Esophagus squamous epithelium (tissue), 5 donors: ENCODE measurements at places on chromosomes 2 and 18. TPM values are rescaled to one million over a fixed set of nuclear protein-coding genes. Genes with fewer than 3 reads are reported as not detected.

- H3K27ac ChIP-seq, result peak overlapping the region; percentile 86
- H3K27me3 ChIP-seq, result no peaks in the 10 kb centered on the region
- DNase-seq, result peak; percentile 19
- no peaks in the 10 kb centered on the region for H3K36me3 ChIP-seq
Measured at GRCh38 chr18:35267161-35267651, 22.8 kb downstream of the ZSCAN30 start.

- H3K4me1 ChIP-seq, result no peaks in the 10 kb centered on the region
- H3K36me3 ChIP-seq, result no peaks in the 10 kb centered on the region
- no peak overlapping the region for H3K27ac ChIP-seq
- H3K4me3 ChIP-seq, result no peak overlapping the region
- DNase-seq, result no peak
- no peaks in the 10 kb centered on the region for H3K27me3 ChIP-seq
Measured at GRCh38 chr2:215270118-215270451, 41.8 kb upstream of the ATIC start.

DNA sequence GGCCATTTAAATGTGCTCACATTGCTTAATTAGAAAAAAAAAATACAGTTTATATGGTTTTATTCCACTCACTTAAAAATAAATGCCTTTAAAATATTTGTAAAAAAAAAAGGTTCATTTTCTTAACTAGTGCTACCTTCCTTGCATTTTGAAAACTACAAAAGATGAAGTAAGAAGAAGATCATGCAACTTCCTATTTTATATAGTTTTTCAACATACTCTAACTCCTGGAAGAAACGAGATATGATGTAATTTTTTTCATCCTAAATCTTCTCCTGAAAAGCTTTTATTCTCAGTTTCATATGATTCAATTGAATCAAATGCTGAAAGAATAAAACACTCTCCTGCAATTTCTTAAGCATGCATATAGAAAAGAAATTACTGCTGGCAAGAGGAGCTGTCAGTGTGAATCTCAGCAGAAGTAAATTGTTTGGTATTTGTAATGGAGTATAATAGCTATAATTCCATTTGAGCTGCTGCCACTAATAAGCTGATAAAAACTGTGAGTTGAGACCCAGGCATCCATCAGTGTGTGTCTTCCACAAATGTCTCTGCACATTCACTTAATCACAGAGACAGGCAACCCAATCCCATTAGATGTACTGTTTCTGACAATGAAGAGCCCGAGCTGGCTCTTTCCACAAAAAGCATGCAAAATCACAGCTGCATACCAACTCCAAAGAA lies 3.7 kb downstream of the FTCDNL1 start:
- H3K27ac ChIP-seq, result no peak overlapping the region
- DNase-seq, result no peak
- H3K27me3 ChIP-seq, result peaks cover 4% of the 10 kb centered on the region
- H3K4me3 ChIP-seq, result no peak overlapping the region

DNA sequence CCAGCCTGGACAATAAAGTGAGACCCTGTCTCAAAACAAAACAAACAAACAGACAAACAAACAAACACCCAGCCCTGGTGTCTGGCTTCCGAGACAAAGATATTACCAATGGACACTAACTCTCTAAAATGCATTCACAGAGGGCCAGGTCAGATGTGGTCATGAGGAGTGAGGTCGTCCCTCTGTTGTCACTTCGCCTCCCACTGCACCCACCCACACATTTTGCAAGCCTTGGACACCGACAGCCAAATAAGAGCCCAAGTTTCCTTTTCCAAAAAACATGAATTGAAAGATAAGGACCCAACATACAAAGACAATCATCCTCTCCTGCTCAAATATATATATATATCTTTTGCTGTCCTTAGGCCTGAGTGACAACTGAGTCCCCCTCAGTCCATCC lies 319.9 kb downstream of the TSN start:
- no peaks in the 10 kb centered on the region for H3K27me3 ChIP-seq
- H3K4me3 ChIP-seq, result no peak overlapping the region
- DNase-seq, result no peak
- H3K36me3 ChIP-seq, result no peaks in the 10 kb centered on the region

- no peaks in the 10 kb centered on the region for H3K36me3 ChIP-seq
- no peak overlapping the region for H3K27ac ChIP-seq
- H3K4me3 ChIP-seq, result no peak overlapping the region
- peaks cover 8% of the 10 kb centered on the region for H3K4me1 ChIP-seq
Measured at GRCh38 chr2:28049899-28050298, 159.4 kb downstream of the BABAM2 start.

DNA sequence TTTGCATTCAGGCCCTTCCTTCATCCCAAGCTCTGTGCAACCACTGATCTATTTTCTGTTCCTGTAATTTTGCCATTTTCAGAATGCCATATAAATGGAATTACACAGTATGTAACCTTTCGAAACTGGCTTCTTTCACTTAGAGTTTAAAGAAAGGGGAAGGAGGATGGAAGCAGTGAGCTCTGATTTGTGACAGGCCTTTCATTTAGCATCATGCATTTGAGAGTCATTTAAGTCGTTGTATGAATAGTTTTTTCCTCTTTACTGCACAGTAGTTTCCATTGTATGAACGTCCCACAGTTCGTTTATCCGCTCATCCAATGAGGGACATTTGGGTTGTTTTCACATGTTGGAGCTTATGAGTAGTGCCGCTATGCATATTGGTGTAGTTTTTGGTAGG lies 67.0 kb downstream of the LBH start:
- H3K27me3 ChIP-seq, result no peaks in the 10 kb centered on the region
- H3K36me3 ChIP-seq, result no peaks in the 10 kb centered on the region
- peaks cover 23% of the 10 kb centered on the region for H3K4me1 ChIP-seq
- DNase-seq, result no peak
- H3K27ac ChIP-seq, result no peak overlapping the region

- no peaks in the 10 kb centered on the region for H3K27me3 ChIP-seq
- H3K36me3 ChIP-seq, result no peaks in the 10 kb centered on the region
- H3K4me1 ChIP-seq, result no peaks in the 10 kb centered on the region
- DNase-seq, result no peak
- no peak overlapping the region for H3K4me3 ChIP-seq
Measured at GRCh38 chr2:158385646-158386045, 70.9 kb downstream of the CCDC148 start.

DNA sequence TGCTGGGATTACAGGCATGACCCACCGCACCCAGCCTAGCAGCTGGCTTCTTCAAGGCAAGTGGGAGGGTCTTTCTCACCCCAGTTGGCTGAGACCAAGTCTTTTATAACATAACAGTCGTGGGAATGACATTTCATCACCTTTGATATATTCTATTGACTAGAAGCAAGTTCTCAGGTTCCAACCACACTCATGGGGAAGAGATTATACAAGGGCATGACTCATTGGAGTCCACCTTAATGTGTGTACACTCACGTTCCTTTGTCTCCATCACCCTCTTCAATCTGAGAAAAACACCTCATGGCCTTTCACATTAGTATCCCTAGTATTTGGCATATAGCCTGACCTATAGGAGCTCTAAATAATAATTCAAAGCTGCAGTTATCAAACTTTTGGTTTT lies 2.8 kb upstream of the BBS5 start:
- peaks cover 10% of the 10 kb centered on the region for H3K4me1 ChIP-seq
- no peak overlapping the region for H3K27ac ChIP-seq
- no peak overlapping the region for H3K4me3 ChIP-seq
- H3K27me3 ChIP-seq, result no peaks in the 10 kb centered on the region
- no peaks in the 10 kb centered on the region for H3K36me3 ChIP-seq

- no peak for DNase-seq
- H3K27ac ChIP-seq, result no peak overlapping the region
- no peak overlapping the region for H3K4me3 ChIP-seq
- no peaks in the 10 kb centered on the region for H3K27me3 ChIP-seq
- no peaks in the 10 kb centered on the region for H3K4me1 ChIP-seq
- no peaks in the 10 kb centered on the region for H3K36me3 ChIP-seq
Measured at GRCh38 chr18:38996056-38996455, 1430.5 kb upstream of the CELF4 start.

GRCh38 chr2:148561389-148561788 lies 83.2 kb upstream of the EPC2 start:
- no peaks in the 10 kb centered on the region for H3K4me1 ChIP-seq
- H3K4me3 ChIP-seq, result no peak overlapping the region
- H3K27me3 ChIP-seq, result no peaks in the 10 kb centered on the region
- H3K36me3 ChIP-seq, result no peaks in the 10 kb centered on the region
- H3K27ac ChIP-seq, result no peak overlapping the region
- no peak for DNase-seq

GRCh38 chr2:237535385-237536082 lies 30.8 kb upstream of the PRLH start:
- H3K27ac ChIP-seq, result no peak overlapping the region
- no peak for DNase-seq
- no peaks in the 10 kb centered on the region for H3K27me3 ChIP-seq
- peaks cover 7% of the 10 kb centered on the region for H3K4me1 ChIP-seq
- H3K4me3 ChIP-seq, result no peak overlapping the region

- no peak overlapping the region for H3K4me3 ChIP-seq
- no peaks in the 10 kb centered on the region for H3K27me3 ChIP-seq
- H3K36me3 ChIP-seq, result no peaks in the 10 kb centered on the region
Measured at GRCh38 chr2:185676316-185676715, 62.3 kb upstream of the FSIP2 start.

GRCh38 chr2:222180619-222181018 lies 118.2 kb downstream of the PAX3 start:
- no peak overlapping the region for H3K4me3 ChIP-seq
- H3K27ac ChIP-seq, result no peak overlapping the region
- no peaks in the 10 kb centered on the region for H3K36me3 ChIP-seq
- no peaks in the 10 kb centered on the region for H3K4me1 ChIP-seq

GRCh38 chr18:7562491-7562890 lies 4.6 kb upstream of the PTPRM start:
- H3K36me3 ChIP-seq, result no peaks in the 10 kb centered on the region
- H3K4me1 ChIP-seq, result peaks cover 3% of the 10 kb centered on the region
- H3K27me3 ChIP-seq, result peaks cover 29% of the 10 kb centered on the region
- no peak overlapping the region for H3K4me3 ChIP-seq
- no peak for DNase-seq

GRCh38 chr2:135969655-135970387 lies 15.6 kb downstream of the DARS1 start:
- H3K27ac ChIP-seq, result no peak overlapping the region
- H3K4me1 ChIP-seq, result no peaks in the 10 kb centered on the region
- H3K36me3 ChIP-seq, result no peaks in the 10 kb centered on the region
- no peak overlapping the region for H3K4me3 ChIP-seq

DNA sequence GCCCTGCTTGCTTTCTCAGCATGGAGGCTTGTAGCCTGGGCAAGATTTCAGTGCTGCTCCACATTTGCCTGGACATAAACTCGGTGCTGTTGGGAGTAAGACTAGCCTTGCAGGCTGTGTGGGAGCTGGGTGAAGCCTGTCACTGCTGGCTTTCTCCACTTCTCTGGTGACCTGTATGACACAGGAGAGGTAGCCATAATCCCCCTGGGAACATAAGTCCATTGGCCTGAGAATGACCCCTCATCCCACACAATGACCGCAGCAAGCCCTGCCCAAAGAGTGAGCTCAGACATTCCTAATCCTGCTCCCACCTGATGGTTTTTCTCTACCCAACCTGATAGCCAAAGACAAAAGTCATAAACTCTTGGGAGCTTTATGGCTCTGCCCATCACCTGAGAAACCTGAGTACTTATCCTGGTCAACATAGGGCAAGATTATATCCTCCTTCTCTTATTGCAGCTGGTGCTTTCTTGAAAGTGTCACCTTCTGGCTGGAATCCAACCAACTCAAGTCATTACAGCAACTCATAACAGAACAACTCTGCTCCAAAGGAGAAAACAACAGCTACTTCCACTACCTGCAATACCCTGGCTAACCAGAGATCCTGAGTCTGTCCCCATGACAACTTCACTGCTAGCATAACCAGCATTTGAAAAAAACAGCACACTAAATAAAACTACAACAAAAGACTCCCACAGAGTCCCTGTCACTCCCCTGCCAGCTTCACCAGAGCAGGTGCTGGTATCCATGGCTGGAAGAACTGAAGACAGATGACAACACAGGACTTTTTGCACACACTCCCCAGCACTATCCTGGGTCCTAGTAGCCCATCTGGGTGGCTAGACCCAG lies 834.4 kb upstream of the DDX18 start:
- H3K4me1 ChIP-seq, result no peaks in the 10 kb centered on the region
- no peaks in the 10 kb centered on the region for H3K27me3 ChIP-seq
- no peak overlapping the region for H3K27ac ChIP-seq
- no peak overlapping the region for H3K4me3 ChIP-seq
- DNase-seq, result no peak

- H3K4me3 ChIP-seq, result no peak overlapping the region
- H3K36me3 ChIP-seq, result no peaks in the 10 kb centered on the region
- H3K27ac ChIP-seq, result no peak overlapping the region
- DNase-seq, result no peak
- H3K4me1 ChIP-seq, result peaks cover 8% of the 10 kb centered on the region
Measured at GRCh38 chr2:150916467-150917396, 344.9 kb downstream of the RBM43 start.

NT5C1B gene
- total RNA-seq, result not detected

RAB27B gene
- 33.6 TPM for total RNA-seq

PGAP1 gene
- total RNA-seq, result 8.5 TPM

REG3G gene
- not detected for total RNA-seq

UNC80 gene
- 0.19 TPM for total RNA-seq

TNFRSF11A gene
- 1.9 TPM for total RNA-seq

IKZF2 gene
- 96.1 TPM for total RNA-seq

C1QL2 gene
- total RNA-seq, result not detected

C18orf32 gene
- 24.9 TPM for total RNA-seq

POU3F3 gene
- total RNA-seq, result not detected
